ENCODE measurements at places on chromosomes 2 and 18.

GRCh38 chr18:12455496-12455895 is 47.8 kb downstream of the PRELID3A start:
- DNase-seq = no peak

DNA sequence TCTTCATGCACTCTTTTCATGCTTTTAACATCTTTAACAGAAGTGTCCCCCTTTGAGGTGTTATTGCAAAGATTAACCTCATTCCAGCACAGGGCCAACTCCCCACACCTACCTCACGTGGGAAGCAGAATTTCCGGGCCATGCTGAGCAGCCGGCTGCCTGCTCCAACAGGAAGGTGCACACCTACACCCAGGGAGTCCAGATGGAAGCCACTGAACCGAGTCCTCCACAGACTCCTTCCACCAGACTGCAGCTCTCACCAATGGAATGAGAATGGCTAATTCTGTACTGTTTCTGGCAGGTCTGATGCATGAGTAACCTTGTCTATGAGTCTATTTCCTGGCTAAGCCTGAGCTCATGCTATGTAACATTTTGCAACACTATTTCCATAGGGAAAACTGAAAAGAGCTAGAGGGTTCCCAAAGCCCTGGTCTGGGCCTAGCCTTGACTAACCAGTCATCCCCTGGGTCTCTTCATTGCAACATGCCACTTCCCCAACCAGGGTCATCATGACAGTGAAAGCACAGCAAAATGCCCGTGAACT is 11.0 kb downstream of the ERFE start:
- no peak for DNase-seq

DNA sequence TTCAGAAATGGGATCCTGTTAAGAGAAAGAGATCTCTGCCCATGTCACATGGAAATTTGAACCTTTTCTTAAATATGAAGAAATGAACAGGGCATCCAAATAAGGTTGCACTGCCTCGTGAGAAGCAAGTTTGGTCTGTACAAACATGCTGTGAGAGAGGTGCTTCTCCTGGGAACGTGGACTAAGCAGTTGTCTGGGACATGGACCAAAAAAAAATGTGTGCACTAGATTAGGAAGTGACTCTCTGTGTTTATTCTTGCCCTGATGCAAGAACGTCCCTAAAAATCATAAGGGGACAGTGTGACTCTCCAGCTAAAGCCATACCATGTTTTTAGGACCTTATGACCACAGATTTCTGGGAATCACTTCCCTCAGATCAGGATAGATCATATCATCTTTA is 23.7 kb upstream of the GCG start:
- no peak for DNase-seq

- DNase-seq = no peak
These were observed 235.1 kb downstream of the ANKRD36B start for GRCh38 chr2:97354576-97354975.

DNA sequence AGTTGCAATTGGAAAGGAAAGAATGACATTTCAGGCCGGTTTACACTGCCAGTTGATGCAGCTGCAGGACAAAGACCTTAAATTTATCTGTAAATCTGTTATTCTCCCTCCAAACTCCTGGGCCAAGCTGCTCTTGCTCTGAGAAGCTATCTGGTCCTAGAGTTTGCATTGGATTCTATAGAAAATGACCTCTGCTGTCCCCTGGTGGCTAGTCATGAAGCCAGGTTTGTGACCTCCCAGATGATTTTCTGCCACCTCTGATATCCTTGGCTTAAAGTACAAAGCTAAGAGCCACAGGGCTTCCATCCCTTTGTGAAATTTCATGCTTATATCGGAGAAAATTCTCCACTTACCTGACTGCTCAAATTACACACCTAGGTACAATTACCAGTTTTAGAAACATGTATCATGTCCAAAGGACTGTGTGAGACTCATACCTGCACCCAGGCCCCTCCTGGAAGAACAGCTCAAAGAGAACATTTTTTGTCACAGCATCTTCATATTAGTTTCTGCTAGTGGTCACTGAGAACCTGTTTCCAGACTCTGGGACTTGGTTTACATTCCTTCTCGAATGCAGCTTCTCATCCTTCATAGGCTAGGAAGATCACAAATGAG is 28.9 kb upstream of the IER3IP1 start:
- DNase-seq = peak; percentile 29

- no peak for DNase-seq
These were observed 3.9 kb downstream of the SKOR2 start for GRCh38 chr18:47247416-47248114.

DNA sequence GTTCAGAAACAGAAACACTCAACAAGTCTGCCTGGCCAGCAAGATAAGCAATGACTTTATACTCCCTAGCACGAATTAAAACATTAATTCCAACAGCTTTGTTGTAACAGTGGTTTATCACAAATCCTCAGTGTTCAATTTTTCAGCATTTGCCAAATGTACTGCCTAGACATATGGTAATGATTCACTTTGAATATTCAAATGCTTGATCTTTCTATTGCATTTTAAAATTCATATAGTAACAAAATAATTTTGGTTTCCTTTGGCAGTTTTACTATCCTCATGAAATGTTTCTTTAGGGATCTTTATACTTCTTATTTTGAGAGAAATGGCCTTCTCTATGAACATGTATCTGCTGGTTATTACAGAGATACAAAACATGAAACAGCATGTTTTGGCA is 851.8 kb upstream of the NXPH2 start:
- DNase-seq = no peak

GRCh38 chr2:44778671-44779476 is 162.6 kb upstream of the SIX3 start:
- DNase-seq = no peak

DNA sequence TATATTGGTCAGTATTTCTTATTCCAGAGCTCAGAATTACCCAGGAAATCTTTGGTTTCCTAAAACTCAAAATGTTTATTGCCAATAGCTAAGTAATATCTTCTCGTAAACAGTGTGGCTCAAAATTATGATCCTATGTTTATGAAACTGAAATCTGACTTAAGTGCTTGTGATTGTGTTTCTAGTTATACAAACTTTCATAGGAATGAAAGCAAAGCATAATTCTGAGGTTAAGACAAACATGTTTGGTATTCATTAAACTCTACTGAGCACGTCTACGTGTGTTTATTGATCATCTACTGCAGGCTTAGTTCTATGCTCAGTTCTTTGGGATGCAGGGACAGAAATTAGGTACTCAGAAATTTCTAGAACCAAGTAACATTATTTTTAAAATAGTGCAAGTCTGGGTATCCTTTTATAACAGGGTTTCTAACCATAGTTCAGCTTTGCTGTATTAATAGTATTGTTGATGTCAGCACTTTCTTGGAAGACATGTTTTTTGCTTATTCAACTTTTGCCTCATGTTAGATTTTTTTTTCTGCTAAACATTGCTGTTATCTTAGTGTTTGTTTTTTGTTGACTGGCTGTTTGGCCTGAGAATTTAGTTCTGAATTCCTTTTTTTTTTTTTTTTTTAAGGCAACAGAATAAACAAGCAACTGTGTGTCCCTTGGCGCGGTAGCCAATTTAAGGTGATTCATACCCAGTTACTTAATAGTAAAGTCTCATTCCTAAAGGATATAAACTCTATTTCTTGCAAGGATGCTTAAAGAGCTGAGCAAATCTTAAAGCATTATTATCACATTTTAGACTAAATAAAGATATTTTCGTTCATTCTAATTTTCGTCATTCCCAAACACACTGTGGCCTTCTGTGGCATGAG is 31.3 kb downstream of the PTPRM start:
- no peak for DNase-seq

- DNase-seq = no peak
These were observed 75.8 kb upstream of the TCF7L1 start for GRCh38 chr2:85057226-85057962.

- DNase-seq = no peak
These were observed 77.3 kb upstream of the RPL31 start for GRCh38 chr2:100924520-100925451.

DNA sequence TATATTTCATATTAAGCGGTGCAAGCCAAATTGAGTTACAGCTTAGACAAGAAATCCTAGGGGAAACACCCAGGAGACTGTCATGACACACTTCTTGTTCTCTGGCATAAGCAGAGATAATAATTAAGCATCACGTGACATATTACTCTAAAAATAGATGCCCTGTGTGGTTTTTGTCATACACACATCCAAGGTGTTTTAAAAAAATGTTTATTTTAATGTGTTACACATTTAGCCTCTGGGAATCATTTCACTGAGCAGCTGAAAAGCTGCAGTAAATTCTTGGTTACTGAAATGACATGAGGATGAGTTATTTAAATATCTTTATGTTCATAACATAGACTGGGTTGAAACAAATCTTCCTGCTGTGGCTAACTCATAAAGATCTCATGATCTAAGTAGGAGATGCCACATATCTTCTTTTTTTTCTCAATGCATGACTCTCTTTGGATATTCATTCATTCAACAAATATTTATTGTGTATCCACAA is 38.0 kb upstream of the ERMN start:
- DNase-seq = no peak

GRCh38 chr2:86195808-86196387 is 636 bp upstream of the IMMT start:
- no peak for DNase-seq

DNA sequence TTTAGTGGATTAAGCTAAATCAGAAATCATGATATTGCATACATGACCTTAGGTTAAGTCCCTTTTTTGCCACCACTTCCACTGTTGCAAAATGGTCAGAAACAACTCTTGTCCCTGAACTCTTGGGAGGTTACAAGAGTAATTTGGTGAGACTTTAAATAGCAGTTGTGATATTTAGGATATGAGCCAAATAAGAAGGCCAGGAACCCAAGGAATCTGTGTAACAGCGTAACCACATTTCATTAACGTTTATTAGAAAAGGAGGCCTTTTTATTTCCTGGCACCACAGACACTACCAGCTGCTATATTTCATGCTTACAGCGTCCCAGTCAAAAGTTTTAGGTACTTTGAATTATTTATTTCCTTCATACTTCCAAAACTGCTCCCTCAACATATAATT is 268.0 kb downstream of the GPD2 start:
- no peak for DNase-seq

- DNase-seq = no peak
These were observed 32.9 kb downstream of the EHD3 start for GRCh38 chr2:31266804-31267203.

GRCh38 chr2:167015806-167016205 is 127.5 kb downstream of the XIRP2 start:
- no peak for DNase-seq

GRCh38 chr2:23595601-23596251 is 210.7 kb downstream of the KLHL29 start:
- no peak for DNase-seq

DNA sequence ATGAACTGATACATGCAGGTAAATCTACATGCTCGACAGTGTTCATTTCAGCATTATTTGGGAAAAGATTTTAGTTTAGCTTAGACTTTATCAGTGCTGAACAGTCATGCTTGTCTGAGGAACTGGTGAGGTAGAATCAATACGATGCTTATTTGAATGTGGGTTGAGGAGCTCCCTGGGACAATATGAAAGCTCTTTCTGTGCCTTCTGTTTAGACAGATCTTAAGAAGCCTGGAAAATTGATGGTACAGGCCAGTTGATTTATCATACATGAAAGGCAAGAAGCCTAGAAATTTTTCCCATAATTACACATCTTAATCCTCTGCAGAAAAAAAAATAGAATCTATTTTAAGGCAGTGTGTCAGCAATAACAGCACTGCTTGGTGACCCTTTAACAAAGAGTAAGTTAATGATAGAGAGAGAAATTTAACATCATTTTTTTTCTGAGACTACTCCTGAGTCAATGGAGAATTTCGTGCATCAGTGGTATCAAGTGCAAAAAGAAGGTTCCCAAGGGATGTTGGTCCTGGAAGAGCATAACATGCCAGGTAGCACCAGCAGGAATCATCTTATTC is 252.2 kb upstream of the CDH20 start:
- no peak for DNase-seq

GRCh38 chr2:232538671-232539070 is 821 bp upstream of the CHRNG start:
- no peak for DNase-seq

GRCh38 chr2:85950743-85951142 is 62.0 kb upstream of the ST3GAL5 start:
- no peak for DNase-seq

- no peak for DNase-seq
These were observed 178.8 kb upstream of the ST6GAL2 start for GRCh38 chr2:107064750-107065149.

- no peak for DNase-seq
These were observed 9.0 kb downstream of the NCKAP1 start for GRCh38 chr2:183029219-183029618.

DNA sequence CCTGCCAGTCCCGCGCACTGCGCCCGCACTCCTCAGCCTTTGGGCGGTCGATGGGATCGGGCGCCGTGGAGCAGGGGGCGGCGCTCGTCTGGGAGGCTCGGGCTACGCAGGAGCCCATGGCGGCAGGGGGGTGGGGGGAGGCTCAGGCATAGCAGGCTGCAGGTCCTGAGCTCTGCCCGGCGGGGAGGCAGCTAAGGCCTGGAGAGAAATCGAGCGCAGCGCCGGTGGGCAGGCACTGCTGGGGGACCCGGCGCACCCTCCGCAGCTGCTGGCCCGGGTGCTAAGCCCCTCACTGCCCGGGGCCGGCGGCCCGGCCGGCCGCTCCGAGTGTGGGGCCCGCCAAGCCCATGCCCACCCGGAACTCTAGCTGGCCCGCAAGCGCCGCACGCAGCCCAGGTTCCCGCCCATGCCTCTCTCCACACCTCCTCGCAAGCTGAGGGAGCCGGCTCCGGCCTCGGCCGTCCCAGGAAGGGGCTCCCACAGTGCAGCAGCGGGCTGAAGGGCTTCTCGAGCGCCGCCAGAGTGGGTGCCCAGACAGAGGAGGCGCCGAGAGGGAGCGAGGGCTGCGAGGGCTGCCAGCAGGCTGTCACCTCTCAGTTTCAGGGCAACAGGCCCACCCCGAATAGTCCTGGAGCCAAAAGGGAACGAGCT is 74.1 kb downstream of the PSMG2 start:
- no peak for DNase-seq

DNA sequence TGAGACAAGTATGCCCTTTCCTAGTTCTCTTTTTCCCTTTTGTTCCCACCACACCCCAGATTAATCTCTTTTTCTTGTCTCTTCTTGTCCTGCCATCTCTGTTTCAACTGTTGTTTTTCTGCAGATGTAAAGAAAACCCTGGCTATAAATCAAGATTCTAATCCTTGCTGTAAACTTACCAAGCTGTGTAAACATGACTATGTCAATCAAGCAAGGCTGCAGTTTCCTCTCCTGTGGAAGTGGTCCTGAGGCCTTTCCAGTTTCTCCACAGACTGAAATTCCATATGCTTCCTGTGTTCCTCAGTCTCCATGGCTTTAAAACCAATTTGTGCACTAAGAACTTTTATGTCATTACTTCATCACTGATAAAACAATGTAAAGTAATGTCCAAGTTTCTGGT is 288.8 kb upstream of the PIK3C3 start:
- no peak for DNase-seq

GRCh38 chr18:22001912-22002487 is 167.4 kb upstream of the GATA6 start:
- no peak for DNase-seq

- no peak for DNase-seq
These were observed 119.8 kb downstream of the RPIA start for GRCh38 chr2:88811233-88811632.

GRCh38 chr2:129713337-129713736 is 266.1 kb upstream of the RAB6C start:
- no peak for DNase-seq

- no peak for DNase-seq
These were observed 146.0 kb upstream of the SOX11 start for GRCh38 chr2:5546181-5546580.

GRCh38 chr2:72126186-72127100 is 21.2 kb downstream of the CYP26B1 start:
- DNase-seq = no peak
